ENCODE measurements at places on chromosomes 5 and 9.

DNA sequence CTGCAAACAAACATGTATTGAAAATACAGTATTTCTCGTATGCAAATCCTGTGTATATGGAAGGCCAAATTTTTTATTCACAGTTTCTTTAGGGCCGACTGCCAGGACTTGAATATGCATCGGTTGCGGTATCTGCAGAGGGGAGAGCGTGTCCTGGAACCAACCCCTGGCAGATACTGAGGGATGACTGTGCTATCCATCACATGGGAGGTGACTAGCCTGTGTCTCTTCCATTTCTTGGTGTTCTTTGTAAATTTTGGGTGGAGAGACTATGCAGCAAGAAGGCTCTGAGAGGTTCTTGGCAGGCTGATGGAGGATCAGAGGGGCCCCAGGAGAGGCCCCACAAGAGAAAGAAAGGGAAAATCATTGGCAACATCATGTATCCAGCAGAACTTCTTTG is 384.3 kb downstream of the YTHDC2 start:
- DNase-seq: no peak

- DNase-seq: no peak
Measured at GRCh38 chr5:73170522-73170921, 2.5 kb upstream of the TMEM174 start.

DNA sequence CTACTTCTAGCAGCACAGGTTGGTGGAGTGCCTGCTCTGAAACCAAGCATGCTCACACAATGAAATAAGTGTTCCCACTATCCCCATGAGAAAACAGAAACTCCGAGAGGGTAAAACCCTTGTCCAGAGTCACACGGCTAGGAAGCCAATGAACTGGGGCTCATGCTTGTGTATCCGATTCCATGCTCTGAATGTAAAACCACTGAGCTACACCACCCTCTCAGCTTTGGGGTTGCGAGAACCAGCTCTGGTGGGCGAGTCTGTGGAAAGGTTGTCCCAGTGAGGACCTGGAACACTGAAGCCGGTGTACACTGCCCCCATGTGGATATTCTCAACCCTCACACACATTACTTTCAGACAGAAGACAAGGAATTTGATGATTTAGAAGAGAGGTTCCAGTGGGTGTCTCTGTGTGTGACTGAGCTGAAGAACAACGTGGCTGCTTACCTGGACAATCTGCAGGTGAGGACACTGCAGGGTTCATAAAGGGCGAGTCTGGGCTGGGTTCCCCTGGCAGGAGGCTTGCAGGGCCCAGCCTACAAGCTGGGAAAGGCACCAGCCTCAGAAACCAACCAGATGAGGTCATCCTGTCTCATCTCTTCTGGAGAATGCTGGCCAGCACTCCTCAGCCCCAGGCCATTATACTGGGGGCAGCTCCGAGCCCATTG is 37.4 kb downstream of the ARHGEF37 start:
- peak; percentile 69 for DNase-seq

DNA sequence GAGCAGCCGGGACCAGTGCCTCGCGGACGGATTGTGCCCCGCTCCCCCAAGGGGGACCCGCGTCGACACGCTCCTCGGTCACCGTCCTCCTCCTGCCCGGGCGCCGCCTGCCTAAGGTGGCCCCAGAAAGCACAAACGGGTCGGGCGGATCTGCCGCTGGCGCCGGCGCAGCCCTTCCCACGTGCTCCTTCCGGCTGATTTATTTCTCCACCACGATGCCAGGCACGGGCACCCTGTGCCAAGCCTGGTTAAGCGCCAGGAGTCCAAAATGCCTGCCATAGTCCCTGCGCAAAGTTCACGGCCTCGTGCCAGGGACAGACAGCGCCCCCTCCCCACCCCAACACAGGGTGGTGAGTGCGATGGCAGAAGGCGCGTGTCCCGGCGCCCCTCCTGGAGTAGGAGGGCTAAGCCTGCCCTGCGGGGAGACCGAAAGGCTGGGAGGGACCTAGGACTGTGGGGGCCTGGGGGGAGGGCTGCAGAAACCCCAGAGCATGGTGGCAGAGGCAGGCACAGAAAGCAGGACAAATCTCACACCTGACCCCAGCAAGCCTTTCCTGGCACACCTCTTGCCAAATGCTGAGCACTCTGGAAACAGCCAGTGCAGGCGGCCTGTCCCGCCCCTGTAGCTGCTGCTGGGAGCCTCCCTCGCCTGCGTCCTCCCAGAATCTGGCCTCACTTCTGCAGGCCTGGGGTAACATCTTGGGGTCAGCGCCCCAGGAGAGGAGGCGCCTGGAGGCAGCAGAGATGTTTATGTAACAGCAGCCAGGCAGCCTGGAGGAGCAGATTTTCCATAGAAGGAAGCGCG is 1.1 kb upstream of the NOTCH1 start:
- peak; percentile 62 for DNase-seq

GRCh38 chr9:69946800-69947437 is 96.7 kb upstream of the MAMDC2 start:
- no peak for DNase-seq

- peak; percentile 66 for DNase-seq
Measured at GRCh38 chr5:39072925-39073766, 1.1 kb downstream of the RICTOR start.

DNA sequence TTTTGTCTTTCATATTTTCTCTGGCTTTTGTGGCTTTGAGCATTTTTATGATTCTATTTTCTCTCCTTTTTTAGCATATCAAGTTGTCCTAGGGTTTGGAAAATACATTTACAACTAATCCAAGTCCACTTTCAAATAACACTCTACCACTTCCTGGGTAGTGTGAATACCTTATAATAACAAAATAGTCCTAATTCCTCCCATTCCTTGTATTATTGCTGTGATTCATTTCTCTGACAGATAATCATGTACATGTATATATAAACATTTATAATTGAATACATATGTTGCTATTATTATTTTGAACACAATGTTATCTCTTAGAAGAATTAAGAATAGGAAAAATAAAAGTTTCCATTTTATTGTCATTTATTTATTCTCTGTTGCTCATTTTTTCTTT is 14.9 kb upstream of the ADAM19 start:
- no peak for DNase-seq

- DNase-seq: no peak
Measured at GRCh38 chr5:60260658-60261057, 367.1 kb upstream of the PDE4D start.

GRCh38 chr9:77892955-77893514 is 138.6 kb downstream of the GNAQ start:
- no peak for DNase-seq

GRCh38 chr9:31030741-31031202 is 1353.7 kb upstream of the ACO1 start:
- DNase-seq: no peak

DNA sequence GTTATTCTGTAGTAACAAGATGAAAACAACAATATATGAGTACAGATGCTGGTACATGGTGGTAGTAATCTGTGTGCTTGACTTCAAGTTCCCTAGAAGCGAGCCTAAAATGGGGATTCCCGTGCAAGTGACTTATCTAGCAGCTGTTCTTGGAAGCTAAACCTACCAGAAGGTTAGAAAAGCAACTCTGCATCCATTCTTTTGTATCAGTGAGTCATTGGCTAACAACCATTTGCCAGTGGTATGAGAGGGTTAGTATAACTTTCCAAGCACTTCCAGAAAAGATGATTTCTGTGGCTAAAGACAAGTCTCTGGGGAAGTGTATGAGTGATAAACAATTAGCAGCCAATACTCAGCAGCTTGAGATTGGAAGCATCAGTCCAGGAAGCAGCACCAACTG is 787.7 kb upstream of the CDH6 start:
- no peak for DNase-seq
